Stimulated activated CD8-positive, alpha-beta memory T cell treated with anti-CD3 and anti-CD28 coated beads, Interleukin-4, amount 100 ng/mL, for 48 hours (primary cell): ENCODE measurements at places on chromosomes 12 and 14.

GRCh38 chr12:42923583-42923982 is 334.0 kb upstream of the PRICKLE1 start:
- no peak for DNase-seq

- no peak for DNase-seq
These were observed 186.2 kb downstream of the PELI2 start for GRCh38 chr14:56304456-56304855.

DNA sequence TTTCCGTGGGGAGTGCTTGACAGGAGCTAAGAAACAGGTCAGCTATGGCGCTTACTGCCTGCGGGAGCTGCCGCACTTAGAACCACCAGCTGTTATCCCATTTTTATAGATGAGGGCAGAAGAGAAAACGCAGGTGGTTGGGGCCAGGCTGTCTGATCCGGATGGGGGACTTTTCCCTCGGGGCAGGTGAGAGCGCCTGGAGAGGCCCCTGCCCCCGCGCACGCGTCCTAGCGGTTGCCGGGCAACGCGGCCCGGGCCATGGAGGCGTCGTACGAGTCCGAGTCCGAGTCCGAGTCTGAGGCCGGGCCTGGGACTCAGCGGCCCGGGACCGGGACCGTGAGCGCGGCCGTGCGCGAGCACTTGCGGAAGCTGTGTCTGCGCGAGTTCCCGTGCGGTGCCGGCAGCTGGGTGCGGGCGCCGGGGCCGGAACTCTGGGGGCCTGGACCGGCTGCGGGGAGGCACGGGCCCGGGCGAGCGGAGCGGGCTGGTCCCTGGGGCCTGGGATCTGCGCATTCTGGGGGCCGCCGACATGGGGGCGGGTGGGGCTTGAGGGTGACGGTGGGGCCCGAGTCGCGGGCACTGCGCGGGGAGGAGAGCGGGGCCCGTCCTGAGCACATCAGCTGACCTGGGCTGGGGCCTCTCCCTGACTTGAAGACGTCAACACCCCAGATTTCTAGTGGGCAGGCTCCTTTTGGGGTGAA is at the start of gene LRRC43:
LRRC43 (plus strand) TSS at position 237 of the 701 bp plus-strand sequence; CDS start at position 259, 22 bp downstream.
- DNase-seq = peak; percentile 49

DNA sequence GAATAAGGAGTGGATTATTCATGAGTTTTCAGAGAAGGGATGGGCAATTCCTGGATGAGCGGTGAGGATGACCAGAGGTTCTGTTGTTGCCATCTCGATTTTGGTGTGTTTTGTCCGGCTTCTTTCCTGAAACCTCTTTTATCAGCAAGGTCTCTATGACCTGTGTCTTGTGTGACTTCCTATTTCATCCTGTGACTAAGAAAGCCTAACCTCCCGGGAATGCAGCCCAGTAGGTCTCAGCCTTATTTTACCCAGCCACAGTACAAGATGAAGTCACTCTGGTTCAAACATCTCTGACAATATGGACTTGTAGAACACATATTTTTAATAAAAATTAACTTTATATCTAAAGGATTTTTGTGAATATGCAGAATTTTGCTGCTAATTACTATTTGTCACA is 716.4 kb downstream of the FSCB start:
- no peak for DNase-seq

DNA sequence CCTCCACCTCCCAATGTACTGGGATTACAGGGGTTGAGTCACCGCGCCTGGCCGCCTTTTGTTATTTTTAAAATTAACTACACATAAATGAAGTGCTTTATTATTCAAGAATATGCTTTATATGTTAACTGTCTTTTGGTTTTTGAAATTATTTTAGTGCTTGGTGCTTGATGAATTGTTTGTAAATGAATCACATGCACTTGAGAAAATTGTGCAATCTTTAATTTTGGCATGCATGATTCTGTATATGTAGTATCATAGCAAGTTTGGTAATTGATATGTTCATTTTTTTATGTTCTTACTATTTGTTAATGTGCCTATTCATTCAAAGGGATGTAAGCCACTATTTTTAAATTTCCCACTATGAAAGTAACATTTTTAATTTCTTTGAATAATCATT is 440.9 kb downstream of the NAV3 start:
- no peak for DNase-seq

GRCh38 chr12:54230555-54230954 is 41.8 kb upstream of the SMUG1 start:
- DNase-seq = no peak

DNA sequence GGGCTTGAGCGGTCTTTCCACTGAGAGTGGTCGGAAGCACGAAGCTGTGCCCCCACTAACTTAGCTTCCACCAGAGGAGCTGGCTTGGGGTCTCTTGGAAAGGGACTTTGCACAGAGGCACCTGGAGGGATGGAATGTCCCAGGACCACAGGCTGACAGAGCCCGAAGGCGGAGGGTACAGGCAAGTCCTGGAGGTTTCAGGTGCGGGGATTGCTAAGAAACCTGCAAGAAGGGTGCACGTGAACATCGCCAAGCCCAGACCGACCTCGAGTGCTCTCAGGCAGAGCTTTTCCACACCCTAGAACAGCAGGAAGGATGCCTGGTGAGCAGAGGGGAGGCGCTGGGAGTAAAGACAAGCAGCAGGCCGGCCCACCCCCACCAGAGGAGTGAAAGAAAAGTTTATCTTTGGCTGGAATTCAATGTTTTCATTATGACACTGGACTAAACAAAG is 61.6 kb downstream of the SERPINA3 start:
- DNase-seq = no peak

DNA sequence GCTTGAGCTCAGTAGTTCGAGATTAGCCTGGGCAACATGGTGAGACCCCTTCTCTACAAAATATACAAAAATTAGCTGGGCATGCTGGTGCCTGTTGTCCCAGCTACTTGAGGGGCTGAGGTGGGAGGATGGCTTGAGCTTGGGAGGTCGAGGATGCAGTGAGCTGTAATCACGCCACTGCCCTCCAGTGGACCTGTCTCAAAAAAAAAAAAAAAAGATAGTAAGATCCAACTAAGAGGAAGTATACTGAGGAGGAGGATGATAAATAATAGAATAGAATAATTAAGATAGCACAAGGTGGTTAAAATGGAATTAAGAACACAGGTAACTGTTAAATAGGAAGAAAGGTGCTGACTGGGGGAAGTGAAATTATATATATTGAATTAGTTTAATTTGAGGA is 37.0 kb upstream of the BAZ1A start:
- no peak for DNase-seq

GRCh38 chr14:102138961-102139285 is 774 bp upstream of the WDR20 start:
- DNase-seq = no peak

- no peak for DNase-seq
These were observed 423 bp downstream of the ALDH6A1 start for GRCh38 chr14:74083784-74084276.

DNA sequence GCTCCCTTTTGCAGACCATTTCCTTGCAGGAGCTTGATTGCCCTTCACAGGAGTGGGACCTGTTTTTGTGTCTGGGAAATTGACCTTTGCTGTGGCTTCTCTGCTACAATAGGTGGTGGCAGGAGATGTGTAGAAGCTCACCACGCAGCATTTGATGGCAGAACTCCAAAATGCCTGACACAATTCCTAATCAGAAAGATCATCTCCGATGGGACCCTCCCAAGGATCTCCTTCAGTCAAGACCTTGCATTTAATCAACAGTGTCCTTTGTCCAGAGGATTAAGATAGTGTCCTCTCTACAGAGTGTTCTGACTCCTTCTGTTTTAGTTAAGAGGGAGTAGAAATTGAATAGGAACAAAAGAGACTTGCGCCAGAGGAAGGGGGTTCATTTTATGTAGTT is 83.6 kb upstream of the DDHD1 start:
- no peak for DNase-seq

DNA sequence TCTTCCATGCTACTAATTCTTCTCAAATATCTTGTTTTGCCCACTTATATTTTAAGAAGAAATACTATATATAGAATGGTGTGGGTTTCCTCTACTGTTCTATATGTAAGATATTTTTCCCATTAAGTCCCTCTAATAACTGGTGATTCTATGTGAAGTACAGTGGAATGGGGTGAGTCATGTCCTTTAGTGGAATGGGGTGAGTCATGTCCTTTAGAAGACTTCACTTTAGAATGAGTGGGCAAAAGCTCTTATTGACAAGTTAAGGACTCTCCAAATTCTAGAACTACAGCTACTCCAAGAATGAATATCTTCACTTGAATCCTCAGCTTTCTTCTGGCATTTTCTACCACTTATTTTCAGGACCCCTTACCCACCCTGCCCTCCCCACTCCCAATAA is 349.9 kb downstream of the ETNK1 start:
- no peak for DNase-seq

GRCh38 chr14:98374136-98374535 is 897.9 kb downstream of the BCL11B start:
- DNase-seq = no peak

GRCh38 chr12:48198985-48199384 is 4.1 kb downstream of the OR10AD1 start:
- DNase-seq = no peak

- no peak for DNase-seq
These were observed 2.7 kb downstream of the ART4 start for GRCh38 chr12:14840616-14841015.

GRCh38 chr12:86513226-86513625 is 257.0 kb upstream of the MGAT4C start:
- DNase-seq = no peak

DNA sequence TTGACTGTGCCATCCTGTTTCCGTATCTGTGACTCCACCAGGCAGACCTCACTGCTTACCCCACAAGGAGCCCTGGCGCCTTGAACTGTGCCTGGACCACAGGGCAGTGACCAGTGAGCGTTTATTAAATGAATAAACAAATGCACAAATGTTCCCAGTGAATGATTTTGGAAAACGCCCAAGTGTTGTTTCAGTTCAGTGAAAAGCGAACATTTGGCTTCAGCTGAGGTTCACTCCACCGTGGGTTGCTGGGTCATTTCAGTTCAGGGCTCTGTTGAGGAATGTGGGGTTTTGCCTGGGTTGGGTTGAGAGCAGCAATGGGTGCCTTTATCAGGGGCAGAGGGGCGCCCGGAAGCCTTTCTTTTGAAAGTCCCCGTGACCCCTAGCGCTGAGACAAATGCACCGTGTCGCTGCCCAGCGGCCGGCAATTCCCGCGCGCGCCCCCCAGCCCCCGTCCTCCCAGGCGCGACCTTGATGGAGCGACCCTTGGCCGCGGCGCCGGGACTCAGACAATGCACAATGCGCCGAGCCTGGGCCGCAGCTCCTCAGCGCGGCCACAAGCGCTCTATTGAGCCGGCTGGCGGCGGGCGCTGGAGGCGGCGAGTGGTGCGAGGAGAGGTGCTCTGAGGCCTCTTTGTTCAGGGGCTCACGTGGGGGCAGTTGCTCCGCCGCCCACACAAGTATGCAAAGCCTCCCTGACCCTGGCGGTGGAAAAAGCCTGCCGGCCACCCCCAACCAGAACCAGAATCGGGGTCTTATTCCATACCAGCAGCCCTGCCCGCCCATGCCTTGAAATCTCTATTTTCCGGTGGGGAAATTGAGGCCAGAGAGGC is 40.5 kb upstream of the CLMN start:
- DNase-seq = no peak

- no peak for DNase-seq
These were observed 164.1 kb downstream of the SRGAP1 start for GRCh38 chr12:64008596-64008995.

- no peak for DNase-seq
These were observed 14.5 kb upstream of the SLC38A2 start for GRCh38 chr12:46386877-46387629.

- DNase-seq = no peak
These were observed 406.2 kb downstream of the NOVA1 start for GRCh38 chr14:26191671-26192070.

GRCh38 chr14:65170768-65171507 is 68.6 kb upstream of the MAX start:
- peak; percentile 60 for DNase-seq

DNA sequence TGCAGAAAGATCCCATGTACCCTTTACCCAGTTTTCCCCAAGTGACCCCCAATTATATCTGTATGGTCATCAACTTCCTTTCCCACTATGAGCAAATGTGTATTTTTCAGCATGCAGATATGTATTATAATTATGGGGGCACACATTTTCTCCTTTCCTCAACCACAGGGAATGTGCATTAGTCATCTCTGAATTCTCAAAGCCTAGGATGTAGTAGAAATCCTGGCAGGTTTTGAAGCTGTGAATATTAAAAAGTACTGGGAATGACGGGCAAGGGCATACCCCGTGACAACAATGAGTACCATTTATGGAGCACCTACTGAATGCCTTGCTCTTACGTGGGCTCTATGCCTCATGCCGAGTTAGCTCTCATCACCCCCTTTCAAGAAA is 71.5 kb downstream of the VWF start:
- DNase-seq = no peak

DNA sequence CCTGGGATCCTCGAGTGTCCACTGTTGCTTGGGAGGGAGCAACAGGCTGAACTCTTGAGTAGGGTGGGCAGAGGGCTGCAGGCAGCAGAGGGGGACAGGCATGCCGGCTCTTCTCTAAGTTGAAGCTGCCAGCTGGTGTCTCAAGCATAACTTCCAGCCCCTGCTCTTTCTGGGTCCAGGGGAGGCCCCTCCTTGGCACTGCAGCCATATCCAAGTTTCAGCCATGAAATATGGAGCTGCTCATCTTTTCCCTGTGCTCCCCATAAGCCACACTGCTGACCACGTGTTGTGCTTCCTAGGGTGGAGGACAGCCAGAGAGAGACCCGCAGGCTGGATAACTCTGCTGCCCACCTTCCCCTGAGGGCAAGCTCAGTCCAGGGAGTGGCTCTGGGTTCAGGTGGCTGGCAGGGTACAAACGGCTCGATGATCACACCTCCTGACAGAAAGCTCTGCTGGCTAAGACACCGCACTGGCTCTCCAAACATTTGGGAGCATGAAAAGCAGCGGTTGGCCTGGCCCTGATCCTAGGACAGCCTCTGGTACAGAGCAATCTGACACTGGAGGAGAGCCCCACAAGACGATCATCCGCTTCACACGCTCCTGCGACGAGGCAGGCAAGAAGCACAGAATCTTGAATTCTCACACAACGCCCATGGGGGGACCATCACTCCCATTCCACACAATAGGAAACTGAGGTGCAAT is 79.6 kb downstream of the PITPNM2 start:
- DNase-seq = no peak

DNA sequence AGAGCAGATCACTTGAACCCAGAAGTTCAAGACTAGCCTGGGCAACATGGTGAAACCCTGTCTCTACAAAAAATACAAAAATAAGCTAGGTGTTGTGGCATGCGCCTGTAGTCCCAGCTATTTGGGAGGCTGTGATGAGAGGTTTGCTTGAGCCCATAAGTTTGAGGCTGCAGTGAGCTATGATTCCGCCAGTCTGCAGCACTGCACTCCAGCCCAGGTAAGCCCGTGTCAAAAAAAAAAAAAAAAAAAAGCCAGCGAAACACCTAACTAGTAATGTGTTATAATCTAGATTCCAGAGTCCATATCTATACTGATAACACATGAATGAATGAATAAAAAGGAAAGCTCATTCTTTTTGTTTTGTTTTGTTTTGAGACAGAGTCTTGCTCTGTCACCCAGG is 18.5 kb upstream of the SLC25A3 start:
- no peak for DNase-seq

DNA sequence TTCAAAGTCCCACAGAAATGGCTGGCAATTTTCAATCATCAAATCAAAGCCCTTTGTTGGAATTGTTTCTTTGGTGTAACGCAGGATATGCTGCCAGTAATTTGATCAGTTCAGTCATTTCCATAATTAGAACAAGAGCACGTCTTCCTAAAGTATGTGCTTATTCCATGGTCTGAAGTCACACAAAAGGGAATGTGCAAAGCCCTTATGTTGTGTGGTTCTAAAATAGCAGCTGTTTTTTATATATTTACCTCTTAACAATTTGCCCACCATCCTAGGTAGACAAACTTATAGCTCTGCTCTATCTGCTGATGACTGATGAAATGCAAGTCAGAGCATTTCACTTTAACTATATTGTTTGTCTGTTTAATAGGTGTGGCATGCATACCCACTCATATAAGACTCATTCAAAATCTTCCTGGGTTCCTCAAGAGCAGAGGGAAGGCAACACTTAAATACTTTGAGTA is 176.1 kb upstream of the SLC38A2 start:
- no peak for DNase-seq
